Fibroblast of villous mesenchyme (primary cell): ENCODE measurements at places on chromosomes 3 and 15.

DNA sequence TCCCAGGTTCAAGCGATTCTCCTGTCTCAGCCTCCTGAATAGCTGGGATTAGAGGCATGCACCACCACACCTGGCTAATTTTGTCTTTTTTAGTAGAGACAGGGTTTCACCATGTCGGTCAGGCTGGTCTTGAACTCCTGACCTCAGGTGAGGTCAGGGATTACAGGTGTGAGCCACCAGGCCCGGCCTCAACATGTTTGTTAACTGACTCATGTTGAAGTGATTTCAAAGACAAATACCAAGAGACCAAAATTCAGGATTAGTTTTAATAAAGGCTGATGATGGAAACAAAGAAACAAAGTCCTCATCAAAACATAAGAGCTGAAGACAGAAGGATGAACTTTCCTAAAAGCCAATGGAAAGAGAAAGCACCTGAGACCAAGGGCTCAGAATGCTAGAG, 36.5 kb downstream of the SLC12A6 start:
- DNase-seq, result no peak

- DNase-seq, result no peak
Observed at GRCh38 chr15:47603026-47603425, 114.3 kb upstream of the SEMA6D start.

GRCh38 chr15:39665629-39666250, 84.9 kb downstream of the THBS1 start:
- DNase-seq, result no peak

- DNase-seq, result no peak
Observed at GRCh38 chr3:126313166-126313565, 44.0 kb downstream of the KLF15 start.

DNA sequence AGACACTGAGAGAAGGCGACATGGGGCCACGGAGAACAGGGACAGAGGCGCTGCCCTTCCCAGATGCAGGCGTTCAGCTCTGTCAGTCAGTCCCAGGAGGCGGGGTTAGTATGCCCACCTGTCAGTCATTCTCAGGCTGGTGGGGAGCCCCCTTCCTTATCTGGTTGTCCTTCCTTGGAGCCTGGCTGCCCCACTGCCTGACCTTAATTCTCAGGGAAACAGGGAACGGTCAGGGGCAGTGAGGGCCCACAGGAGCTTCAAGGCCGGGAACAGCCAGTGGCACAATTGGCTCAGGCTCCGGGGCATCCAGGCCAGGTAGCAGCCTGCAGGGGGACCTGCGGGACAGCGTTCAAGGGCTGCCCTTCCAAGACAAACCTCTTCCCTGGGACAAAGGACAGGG, 133.2 kb downstream of the CHSY1 start:
- DNase-seq, result no peak
